HCT116 (cell line): ENCODE measurements at places on chromosomes 12 and 14.

GRCh38 chr14:102020058-102020971, 55.9 kb downstream of the DYNC1H1 start:
- no peak for DNase-seq

DNA sequence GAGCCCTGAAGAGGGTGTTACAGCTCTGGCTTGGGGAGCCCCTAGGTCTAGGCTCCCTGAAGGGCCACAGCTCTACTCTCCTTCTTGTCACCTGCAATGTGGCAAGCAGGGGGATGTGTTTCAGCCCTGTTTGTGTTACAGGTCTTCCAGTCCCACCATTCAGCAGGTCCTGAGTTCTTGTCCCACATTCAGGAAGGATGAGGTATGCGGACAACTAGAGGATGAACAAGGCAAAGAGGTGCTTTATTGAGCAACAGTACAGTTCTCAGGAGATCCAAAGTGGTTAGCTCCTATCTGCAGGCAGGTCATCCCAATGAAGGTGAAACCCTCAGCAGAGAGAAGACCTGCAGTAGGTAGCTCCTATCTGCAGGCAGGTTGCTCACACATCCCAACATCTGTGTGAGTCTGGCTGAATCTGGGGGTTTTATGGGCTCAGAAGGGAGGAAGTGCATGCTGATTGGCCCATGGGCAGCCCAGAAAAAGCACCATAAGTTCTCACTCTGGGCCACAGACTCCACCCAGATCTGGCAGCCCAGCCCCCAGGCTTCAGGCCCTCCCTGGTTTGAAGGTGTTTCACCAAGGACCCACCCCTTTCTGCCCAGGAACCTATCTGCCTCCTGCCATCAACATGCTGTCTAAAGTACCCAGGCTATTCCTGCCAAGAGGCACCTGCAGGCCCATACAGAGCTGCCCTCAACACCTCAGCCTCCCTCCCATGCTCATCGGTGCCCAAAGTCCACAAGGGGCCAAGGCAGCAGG, 98.9 kb downstream of the NUAK1 start:
- no peak for DNase-seq

- DNase-seq, result no peak
These were observed 27.3 kb downstream of the PHETA1 start for GRCh38 chr12:111341426-111342065.

DNA sequence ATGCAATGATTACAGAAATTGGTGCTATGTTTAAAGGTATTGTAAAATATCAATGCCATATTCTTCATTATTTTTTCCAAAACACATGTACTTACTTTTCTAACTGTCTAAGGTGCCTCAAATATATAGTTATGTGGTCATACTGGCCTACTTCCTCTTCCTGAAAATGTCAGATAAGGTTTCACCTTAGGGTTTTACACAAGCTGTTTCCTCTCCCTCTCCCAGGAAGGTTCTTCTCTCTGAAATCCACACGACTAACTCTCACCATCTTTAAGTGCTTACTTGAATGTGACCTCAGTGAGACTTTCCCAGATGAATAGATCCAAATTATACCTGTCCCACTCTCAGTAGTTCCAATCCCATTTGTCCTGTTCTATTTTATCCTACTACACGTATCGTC, 11.6 kb upstream of the CLEC4D start:
- DNase-seq, result no peak

- no peak for DNase-seq
These were observed 59.6 kb downstream of the DIP2B start for GRCh38 chr12:50564237-50564947.

GRCh38 chr12:112564160-112564784, 145.5 kb downstream of the PTPN11 start:
- DNase-seq, result no peak

- DNase-seq, result no peak
These were observed 52.1 kb downstream of the PTPN21 start for GRCh38 chr14:88502740-88503139.
